ENCODE measurements at places on chromosomes 3 and 15. TPM values are rescaled to one million over a fixed set of nuclear protein-coding genes. Genes with fewer than 3 reads are reported as not detected.

DNA sequence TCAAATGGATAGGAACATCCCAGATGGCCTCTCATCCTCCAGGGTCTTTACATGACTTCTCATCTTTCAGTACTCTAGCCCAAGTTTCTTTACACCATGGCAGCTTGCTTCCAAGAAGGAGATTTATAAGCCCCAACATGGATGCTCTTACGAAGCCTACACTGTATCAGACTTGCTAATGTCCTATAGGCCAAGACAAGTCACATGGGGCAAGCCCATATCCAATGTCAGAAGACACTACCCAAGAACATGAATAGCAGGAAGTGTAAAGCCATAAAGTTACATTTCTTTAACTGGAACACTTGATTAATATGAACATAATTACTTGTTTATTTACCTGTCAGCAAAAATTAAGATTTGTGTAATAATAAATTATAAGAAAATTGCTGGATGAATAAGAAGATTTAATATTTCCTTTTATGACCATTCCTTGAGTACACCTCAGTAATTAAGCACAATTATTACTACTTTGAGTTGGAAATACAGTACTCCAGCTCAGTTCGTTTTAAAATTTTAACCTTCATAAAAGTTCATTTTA, 5.1 kb downstream of the SPESP1 start:
- no peak overlapping the region for H3K4me3 ChIP-seq
- H3K4me1 ChIP-seq, result no peaks in the 10 kb centered on the region
- DNase-seq, result no peak
- H3K27me3 ChIP-seq, result peaks cover 3% of the 10 kb centered on the region
- no peak overlapping the region for H3K27ac ChIP-seq

GRCh38 chr3:140943781-140944552, 2.3 kb downstream of the SLC25A36 start:
- no peak for DNase-seq
- H3K4me3 ChIP-seq, result no peak overlapping the region
- H3K36me3 ChIP-seq, result no peaks in the 10 kb centered on the region
- no peaks in the 10 kb centered on the region for H3K27me3 ChIP-seq
- H3K4me1 ChIP-seq, result peaks cover 10% of the 10 kb centered on the region

DNA sequence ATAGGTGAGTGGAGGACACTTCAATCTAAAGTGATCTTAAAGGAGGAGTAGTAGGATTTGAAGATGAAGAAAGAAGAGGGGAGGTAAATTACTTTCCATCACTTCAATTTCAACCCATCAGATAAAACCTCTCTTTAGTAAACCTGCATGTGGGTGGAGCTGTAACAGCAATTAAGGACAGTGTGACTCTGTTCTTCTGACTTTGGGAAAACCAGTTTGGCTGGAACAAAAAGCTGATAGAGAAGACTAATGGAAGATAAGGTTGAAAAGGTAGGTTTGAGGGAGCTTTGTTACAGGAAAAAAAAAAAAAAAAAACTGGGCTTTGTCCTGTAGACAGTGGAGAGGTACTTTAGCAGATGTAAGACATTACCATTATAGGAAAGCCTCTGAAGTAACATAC, 4.5 kb upstream of the GSK3B start:
- no peak overlapping the region for H3K4me3 ChIP-seq
- H3K27ac ChIP-seq, result no peak overlapping the region
- DNase-seq, result no peak
- H3K4me1 ChIP-seq, result no peaks in the 10 kb centered on the region

DNA sequence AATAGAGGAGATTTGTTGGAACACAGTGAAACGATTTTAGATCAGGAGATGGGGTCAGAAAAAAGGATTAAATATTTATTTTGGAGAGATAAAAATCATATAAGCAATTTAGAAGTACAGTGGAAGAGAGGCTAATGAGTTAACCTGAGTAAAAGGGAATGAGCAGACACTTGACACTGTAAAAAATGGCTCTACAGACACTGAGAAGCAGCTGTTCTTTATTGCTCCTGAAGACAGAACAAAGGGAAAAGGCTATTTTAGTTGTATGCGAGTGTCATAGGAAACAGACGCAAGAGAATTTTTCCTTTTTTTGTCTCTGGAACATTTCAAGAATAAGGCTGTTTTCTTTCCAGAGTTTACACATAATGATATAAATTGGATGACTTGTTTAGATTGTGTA, 34.3 kb downstream of the ASTE1 start:
- H3K27me3 ChIP-seq, result no peaks in the 10 kb centered on the region
- no peak for DNase-seq
- H3K27ac ChIP-seq, result no peak overlapping the region

DNA sequence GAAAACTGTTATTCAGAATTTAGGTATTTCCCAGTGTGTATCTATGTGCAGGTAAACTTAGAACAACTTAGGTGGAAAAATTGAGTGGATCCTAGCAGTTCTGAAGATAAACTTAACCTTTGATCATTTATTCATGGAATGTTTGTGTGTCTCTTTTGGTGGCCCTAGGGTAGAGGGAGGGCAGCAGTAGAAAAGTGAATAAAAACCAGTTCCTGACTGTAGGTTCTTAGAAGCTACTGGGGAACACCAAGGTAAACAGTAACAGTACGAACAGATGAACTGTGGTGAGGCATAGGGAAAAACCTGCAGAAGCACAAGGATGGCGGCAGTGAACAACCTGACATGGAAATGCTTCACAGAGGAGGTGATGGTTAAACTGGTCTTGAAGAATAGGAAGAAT, 2.5 kb downstream of the SNRK start:
- peaks cover 7% of the 10 kb centered on the region for H3K4me1 ChIP-seq
- DNase-seq, result no peak
- no peaks in the 10 kb centered on the region for H3K27me3 ChIP-seq
- peak overlapping the region; percentile 98 for H3K27ac ChIP-seq
- peak overlapping the region; percentile 57 for H3K4me3 ChIP-seq

DNA sequence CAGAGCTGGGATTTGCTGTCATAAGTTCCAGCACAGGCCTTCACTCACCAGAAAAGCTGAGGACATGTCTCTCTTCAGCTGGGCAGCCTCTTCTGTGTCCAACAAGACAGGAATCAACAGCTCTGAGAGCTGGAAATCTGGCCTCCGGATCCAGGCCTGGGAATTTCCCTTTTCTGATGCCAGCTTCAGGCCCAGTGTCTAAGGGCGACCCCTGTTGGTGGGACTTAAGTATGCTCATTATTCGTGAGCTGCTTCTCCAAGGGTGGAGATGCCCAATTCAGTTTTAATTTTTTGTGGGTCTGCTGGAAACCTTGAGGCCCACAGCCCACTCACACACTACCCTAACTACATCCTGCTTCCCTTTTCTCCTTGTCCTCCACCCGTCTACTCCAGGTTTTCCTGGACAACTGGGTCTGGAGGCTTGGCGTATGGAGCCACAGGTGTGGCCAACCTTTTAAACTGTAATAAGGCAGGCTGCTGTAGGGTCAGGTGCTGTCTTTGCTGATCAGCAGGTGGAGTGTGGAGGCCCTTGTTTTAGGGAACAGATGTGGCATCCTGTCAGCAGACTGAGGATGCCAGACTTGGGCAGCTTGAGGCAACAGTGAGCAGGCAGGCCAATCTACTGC, 2.6 kb upstream of the CEMIP start:
- no peaks in the 10 kb centered on the region for H3K36me3 ChIP-seq
- no peak overlapping the region for H3K4me3 ChIP-seq
- H3K27me3 ChIP-seq, result no peaks in the 10 kb centered on the region

- DNase-seq, result no peak
- H3K27me3 ChIP-seq, result no peaks in the 10 kb centered on the region
- no peak overlapping the region for H3K27ac ChIP-seq
- H3K36me3 ChIP-seq, result no peaks in the 10 kb centered on the region
- no peaks in the 10 kb centered on the region for H3K4me1 ChIP-seq
- no peak overlapping the region for H3K4me3 ChIP-seq
Measured at GRCh38 chr3:193507566-193507965, 47.1 kb downstream of the ATP13A4 start.

GRCh38 chr3:19547665-19548464, 386.2 kb downstream of the EFHB start:
- no peak overlapping the region for H3K27ac ChIP-seq
- no peak overlapping the region for H3K4me3 ChIP-seq
- H3K27me3 ChIP-seq, result no peaks in the 10 kb centered on the region
- H3K36me3 ChIP-seq, result no peaks in the 10 kb centered on the region

DNA sequence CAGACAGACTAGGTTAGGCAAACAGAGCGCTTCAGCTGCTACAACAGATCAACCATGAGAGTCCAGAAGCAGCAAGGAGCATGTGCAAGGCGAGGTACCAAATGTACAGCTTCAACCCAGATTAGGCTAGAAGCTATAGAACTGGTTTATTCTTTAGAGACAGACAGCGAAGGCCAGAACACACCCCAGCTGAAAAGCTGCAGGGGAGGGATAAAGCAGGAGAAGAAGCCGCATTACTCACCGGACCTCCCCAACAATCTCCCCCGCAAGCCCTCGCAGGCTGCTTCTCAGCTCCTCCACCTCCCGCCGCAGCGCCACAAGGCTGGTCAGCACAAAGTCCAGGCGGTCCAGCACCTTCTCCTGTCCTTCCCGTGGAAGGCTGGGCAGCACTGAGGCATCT, 3.3 kb downstream of the RMDN3 start:
- no peak overlapping the region for H3K27ac ChIP-seq
- H3K4me3 ChIP-seq, result no peak overlapping the region
- no peaks in the 10 kb centered on the region for H3K4me1 ChIP-seq
- no peak for DNase-seq
- no peaks in the 10 kb centered on the region for H3K27me3 ChIP-seq

The GCNT3 gene
- 0.59 TPM for total RNA-seq

The CHCHD4 gene
- 6.2 TPM for total RNA-seq

The MOBP gene
- not detected for total RNA-seq

The GUCA1C gene
- not detected for total RNA-seq
